ENCODE measurements at places on chromosomes 6 and 20. TPM values are rescaled to one million over a fixed set of nuclear protein-coding genes. Genes with fewer than 3 reads are reported as not detected.
A peak's percentile ranks its signal among the peaks of the same experiment; 100 is the strongest.

- peak; percentile 53 for DNase-seq
Observed at GRCh38 chr6:89970609-89971337, 76.5 kb downstream of the GJA10 start.

NFYA gene
- total RNA-seq = 12.9 TPM

CAGE1 gene
- total RNA-seq = not detected

RUNX2 gene
- 1.1 TPM for total RNA-seq

- no peak for DNase-seq
Observed at GRCh38 chr6:1770435-1770843, 160.7 kb downstream of the FOXC1 start.

GRCh38 chr6:104940893-104941728, 15.8 kb upstream of the LIN28B start:
- no peak for DNase-seq

DNA sequence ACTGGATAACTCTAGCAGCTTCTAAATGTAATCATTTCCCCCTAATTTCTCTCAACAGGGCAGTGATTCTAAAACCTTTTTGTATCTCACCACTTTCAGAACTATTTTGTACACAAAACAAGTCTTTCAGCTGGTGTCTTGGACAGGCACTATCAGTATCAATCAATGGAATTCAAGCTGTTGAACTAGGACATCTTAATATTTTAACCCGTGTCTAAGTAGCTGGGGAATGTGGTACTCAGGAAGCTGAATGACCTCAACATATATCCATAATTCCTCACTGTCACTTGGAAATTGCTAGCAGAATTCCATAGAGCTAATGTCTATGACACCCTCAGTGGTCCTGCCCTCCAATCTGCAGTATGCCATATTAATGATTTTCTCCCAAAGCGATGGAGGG, 24.5 kb downstream of the ADAT2 start:
- DNase-seq = no peak

DNA sequence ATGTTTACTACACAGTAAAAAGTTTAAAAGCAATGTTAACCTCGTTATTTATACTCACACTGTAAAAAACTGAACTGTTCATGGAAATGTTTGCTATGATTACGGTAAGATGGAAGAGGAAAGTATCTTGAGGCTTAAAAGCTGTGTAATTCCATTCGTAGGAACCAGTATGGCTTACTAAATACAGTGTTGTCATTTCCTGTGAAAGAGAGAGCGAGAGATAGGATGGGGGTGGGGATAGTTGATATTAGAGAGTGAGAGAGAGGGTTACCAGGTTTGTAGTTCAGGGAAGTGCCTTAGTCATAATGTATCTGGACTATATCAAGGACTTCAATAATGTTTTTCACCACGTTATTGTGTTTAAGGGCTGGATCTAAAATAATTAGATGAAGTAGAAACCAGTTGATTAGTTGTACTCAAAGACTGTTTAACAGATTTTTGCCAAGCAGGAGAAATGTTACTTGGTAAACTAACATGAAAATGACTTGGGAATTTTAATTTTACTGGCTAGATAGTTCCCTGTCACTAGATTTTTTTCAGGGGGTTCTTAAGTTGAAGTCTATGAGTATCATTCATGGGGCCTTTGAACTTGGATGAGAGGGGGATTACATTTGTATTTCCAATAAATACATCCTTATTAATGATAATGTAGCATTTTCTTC, 30.4 kb downstream of the AFDN start:
- peak; percentile 61 for DNase-seq

GRCh38 chr6:35468980-35469750, 964 bp downstream of the RPL10A start:
- no peak for DNase-seq

- no peak for DNase-seq
Observed at GRCh38 chr20:53133125-53133524, 161.0 kb downstream of the TSHZ2 start.

DNA sequence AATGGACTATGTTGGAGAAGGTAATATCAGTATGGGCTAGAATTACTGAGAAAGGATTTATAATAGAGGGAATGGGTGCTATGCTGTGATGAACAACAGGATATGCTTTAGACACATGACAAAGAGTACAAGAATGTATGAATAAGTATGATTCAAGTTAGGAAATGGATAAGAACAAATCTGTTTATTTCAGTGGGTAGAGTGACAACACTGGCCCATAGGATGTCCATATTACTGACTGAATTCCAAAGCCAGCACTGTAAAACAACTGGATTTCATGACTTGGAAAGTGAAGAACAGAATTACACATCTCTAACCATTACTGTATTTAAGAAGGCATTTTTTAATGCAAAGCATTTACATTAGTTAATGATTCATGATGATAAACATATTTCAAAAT, 35.9 kb downstream of the EPM2A start:
- peak; percentile 59 for DNase-seq

DNA sequence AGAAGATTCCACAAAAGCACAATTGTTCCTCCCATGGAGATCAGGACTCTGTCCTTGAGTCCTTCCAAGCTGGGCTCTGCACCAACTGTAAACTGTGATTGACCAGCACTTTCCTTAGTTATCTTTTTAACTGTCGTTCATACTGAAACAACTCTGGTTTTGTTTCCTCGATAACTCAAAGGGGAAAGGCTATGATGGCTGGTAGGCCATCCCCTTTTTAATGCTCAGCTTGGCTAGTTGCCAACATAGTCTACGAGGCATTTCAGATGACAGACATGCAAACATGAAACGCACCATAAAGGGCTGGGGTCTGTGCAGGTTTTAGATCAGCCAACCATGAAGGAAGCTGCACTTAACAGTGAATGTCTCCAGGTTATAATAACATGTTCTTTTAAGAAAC, 497.1 kb upstream of the ARID1B start:
- DNase-seq = no peak

GRCh38 chr20:34220561-34220960, 20.7 kb upstream of the ASIP start:
- DNase-seq = peak; percentile 56

C4A gene
- total RNA-seq = 1.6 TPM

GRCh38 chr6:147738516-147739162, 230.1 kb downstream of the SAMD5 start:
- DNase-seq = peak; percentile 18

GRCh38 chr6:82370788-82371187, 7.2 kb downstream of the TPBG start:
- no peak for DNase-seq

- DNase-seq = no peak
Observed at GRCh38 chr20:44586289-44586911, 4.0 kb downstream of the PKIG start.

F13A1 gene
- not detected for total RNA-seq

DNA sequence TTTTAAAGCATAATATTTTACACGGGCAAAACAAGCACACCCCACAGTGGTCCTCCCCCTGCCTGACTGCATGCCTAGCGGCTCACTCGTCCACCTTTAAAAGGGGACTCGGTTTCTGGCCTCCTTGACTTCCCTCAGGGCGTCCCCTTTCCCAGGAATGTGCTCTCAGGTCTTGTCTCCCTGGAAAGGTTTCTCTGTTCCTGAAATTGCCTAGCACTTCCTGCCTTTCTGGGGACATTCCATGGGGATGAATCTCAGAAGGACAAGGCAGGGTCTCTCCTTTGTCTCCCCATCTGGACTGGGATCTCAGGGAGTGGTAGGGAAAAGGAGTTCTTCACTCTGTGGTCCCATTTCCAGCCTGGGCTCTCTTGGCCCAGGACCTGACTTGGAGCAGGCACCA, 4.9 kb downstream of the TCF15 start:
- no peak for DNase-seq

SSTR4 gene
- total RNA-seq = not detected
